ENCODE measurements at places on chromosomes 4 and X.

- no peak for DNase-seq
These were observed 34.3 kb downstream of the HMX1 start for GRCh38 chr4:8837181-8837841.

DNA sequence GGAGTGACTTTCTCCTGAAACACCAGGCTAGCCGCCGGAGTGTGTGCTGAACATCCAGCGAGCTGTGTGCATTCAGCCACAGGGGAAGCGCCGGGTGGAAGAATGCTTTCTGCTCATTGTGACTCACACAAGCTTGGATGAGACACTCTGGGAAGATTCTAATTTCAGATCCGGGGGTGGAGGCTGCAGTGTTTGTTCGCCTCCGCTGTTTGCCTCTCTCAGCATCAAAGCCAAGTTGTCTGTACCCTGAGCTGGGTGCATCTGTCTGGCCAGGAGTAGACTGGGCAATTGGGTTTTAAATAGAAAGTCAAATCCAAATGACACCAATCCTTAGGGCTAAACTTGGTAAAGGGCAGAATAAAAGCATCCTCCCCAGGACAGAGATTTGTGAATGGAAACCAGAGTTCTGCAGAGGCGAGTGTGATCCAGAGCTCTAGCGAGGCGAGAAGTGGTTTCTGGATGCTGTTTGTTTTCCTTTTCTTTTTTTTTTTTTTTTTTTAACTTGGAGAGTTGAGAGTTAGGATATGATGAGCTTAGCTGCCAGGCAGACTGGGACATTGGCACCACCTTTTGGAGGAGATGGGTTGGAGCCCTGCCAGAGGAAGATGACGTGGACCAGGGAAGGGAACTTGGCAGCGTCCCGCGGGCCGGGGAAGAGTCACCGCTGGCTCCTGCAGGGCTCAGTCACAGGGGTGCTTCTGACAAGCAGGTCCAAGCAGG lies 196.0 kb upstream of the PSAPL1 start:
- DNase-seq, result peak; percentile 90

GRCh38 chrX:134313418-134313817 lies 76.4 kb downstream of the CCDC160 start:
- no peak for DNase-seq

DNA sequence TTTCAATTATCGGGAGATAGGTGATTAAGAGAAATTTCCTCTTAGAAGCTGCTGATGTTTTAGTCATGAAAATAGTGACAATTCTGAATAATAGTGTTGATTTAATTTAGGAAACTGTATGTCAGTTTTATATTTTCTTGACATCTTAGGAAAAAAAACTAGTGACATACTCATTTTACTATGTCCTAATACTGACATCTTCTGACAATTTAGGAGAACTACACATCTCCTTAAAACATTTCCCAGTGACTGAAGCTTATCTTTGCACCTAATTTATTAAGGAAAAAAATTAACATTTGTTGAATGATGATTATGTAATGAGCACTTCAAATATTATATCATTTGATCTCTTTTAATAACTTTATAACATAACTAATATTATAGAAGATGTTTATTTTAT lies 42.0 kb upstream of the RBMXL3 start:
- DNase-seq, result peak; percentile 17

DNA sequence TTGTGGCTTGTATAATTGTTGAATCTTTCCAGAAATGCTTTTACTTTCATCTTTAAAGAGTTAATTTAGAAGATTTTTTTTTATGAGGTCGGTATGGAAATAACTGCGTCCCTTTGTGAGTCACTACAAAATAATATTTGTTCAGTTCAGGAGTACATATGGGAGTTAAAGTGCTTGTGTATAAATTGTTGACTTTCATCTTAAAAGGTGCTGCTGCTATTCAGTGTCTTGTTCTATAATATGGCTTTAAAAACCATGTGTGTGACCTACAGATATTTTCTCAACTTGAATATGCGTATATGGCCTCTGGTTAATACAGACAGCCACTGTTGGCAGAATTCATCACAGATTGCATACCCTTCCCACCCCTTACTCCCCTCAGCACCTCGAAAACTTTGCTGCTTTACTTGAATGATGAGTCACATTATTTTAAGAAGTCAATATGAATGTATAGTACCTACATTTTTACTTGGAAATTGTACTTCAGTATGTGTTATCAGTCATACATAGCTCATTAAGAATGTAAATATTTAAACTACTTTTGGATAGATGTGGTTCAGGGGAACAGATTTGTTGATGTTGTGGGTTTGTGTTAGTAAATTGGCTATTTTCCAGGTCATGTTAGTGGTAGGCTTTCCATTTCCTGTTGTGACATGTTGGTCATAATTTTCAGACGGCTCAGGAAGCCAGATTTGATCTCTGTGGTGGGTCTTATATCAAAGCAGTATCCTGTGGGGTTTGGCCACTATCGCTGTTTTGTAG lies 1.5 kb downstream of the CLCN3 start:
- DNase-seq, result peak; percentile 74

- no peak for DNase-seq
These were observed 703.3 kb upstream of the FRG1 start for GRCh38 chr4:189237340-189237739.

GRCh38 chr4:15063341-15063740 lies 61.1 kb downstream of the CPEB2 start:
- DNase-seq, result no peak

DNA sequence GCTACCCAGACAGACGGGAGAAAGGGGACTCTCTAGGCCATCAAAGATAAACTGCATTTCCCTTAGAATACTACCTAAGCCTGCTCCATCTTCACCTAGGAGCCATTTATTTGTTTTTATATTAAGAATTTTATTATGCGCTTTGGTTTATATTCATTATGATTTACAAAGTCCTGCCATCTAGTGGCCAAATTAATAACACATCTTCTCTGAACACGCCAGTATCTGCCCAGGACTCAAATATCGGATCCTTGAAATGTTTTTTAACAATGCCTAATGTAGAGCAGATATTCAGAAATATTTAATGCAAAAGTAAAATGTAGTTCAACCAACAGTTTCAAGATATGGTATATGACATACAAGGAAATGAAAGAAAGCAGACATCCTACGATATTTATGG lies 20.8 kb upstream of the PRPS2 start:
- no peak for DNase-seq

DNA sequence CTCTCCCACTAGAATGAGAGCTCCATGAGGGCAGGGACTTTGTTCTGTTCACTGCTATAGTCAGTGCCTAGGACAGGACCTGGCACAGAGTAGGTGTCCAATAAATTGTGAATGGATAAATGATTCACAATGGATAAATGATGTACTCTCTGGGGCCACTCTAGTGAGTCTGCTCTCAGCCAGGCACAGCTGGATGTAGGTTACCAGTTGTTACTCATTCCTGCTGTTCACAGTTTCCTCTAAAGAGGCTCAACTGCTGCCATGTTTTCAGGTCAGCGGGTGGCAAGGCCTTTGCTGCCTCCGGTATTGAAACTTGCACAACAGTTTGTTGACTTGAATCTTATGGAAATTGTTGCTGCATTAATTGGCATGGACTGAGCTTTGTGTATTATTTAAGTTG lies 99.1 kb downstream of the NHSL2 start:
- DNase-seq, result no peak

GRCh38 chrX:320126-320783 lies 1.7 kb upstream of the GTPBP6 start:
- DNase-seq, result no peak

- no peak for DNase-seq
These were observed 1.0 kb upstream of the GABRG1 start for GRCh38 chr4:46124773-46125413.

GRCh38 chrX:24113181-24113580 lies 36.3 kb upstream of the ZFX start:
- peak; percentile 16 for DNase-seq

DNA sequence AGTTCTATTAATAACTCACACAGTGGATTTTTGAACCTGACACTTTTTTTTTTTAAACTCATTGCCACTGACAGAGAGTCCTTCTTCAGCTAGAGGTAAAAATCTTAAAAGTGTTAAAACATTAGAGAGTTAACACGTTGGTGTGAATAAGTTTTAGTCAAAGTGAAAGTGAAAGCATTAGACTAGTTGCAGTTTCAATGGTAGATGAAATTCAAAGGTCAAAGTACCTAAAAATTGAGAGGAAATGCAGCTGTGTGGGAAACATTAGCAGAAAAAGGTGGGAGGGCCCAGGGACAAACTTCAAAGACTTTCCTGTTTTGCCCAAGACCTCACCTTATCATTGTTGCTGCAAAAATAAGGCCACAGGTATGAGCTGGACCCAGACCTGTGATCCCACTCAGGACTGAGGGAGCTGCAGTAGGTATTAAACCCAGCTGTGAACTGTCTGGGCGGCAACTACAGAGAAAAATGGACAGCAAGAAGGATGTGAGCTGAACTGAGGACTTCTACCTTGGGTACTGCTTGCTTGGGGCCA lies 17.6 kb upstream of the GABRA4 start:
- DNase-seq, result no peak

GRCh38 chrX:153734871-153735270 lies 10.2 kb downstream of the ABCD1 start:
- no peak for DNase-seq

DNA sequence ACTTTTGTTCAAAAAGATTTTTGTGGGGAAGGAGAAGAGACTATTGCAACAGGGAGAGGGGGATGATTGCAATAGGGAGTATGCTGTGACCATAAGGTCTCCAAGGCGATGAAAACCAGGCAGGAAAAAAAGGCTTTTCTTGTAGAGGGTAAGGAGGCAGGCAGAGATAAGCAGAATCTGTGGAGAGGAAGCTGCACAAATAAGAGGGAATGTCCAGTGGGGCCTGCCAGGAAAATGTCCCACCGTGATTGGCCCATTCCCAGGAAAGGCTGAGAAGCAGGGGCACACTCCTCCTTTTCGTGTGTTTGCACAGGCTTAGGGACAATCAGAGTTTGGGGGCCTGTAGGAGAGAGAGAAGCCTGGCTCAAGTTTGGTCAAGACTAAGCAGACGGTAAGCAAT lies 29.1 kb downstream of the SPACA5 start:
- no peak for DNase-seq

DNA sequence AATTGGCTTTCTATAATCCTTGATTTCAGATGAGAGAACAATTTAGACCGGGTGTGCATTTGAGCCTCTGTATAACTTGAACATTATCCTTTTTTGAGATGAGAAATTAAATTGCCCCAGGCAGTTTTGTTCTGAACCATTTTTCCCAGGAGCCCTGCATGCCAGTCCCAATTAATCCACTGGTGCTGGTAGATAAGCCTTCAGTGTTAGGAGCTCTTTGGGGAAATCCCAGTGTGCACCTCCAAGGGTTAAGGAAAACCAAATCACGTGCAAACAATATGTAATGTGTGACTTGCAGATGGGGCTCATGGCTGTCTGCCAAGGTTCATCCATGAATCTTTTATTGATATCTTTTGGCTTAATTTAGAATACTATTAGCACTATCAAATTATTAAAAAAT lies 43.2 kb downstream of the KIT start:
- no peak for DNase-seq

DNA sequence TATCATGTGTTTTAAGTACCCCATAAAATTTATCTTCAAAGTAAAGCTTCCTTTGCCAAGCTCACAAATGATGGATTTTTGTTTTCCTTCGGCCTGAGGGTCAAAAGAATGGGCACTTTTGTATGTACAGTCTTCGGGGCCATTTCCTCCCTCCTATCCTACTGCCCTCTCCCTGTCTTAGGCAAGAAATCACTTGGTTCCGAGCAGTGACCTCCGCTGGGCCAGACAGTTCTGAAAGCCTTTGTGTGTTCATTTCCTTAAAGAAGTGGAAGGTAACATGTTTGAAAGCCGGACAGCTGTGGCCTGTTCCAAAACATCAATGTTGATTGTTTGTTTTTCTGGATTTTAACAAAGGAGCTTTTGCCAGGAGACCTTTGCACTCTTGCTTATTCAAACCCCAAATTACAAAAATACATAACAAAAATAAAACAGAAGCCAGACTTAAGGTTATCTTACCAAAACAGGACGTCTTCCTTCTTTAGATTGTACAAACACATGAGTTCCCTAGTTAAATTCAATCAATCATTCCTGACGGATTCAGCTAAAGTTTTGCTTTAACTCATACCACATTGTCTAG lies 110.6 kb upstream of the LIMCH1 start:
- DNase-seq, result no peak

GRCh38 chr4:4457803-4458553 lies 71.1 kb downstream of the NSG1 start:
- peak; percentile 81 for DNase-seq

GRCh38 chr4:176805155-176805554 lies 12.4 kb upstream of the VEGFC start:
- peak; percentile 36 for DNase-seq

DNA sequence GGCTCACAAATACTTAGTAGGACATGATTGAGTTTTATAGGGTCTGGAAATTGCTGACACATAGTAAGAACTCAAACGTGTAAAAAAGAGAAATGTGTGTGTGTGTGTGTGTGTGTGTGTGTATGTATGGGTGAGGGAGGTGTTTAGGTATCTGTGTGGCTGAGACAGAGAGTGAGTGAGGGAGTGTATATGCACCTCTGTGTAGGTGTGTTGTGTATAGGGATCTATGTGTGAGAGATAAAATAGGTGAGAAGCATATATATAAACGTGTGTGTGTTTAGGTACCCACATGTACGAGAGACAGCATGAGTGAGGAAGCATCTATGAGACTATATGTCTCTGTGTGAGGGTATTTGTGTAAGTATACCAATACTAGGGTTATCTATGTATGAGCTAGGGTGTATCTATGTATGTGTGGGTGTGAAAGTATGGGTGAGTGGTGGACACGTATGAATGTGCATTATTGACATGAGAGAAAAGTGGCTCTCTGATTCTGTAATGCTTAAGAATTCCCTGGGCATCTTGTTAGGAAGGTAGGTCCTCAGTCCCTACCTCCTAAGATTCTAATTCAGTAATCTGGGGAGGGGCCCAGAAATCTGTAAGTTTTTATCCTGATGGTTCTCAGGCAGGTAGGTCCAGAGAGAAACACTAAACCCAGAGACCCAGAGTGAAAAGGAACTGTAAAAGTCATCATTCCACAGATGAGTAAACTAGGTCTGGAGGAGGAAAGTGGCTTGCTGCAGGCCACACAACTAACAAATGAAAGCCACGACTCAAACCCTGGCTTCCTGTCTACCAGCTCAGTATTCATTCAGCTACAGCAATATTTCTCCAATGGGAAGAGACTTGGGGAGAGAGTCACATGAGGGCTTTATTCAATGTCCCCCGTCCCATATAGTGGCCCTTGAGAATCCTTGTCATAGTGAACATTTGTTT lies 237.0 kb downstream of the IDS start:
- DNase-seq, result no peak

- DNase-seq, result no peak
These were observed 327.2 kb downstream of the NKX6-1 start for GRCh38 chr4:84171871-84172270.

GRCh38 chrX:139287155-139287924 lies 243.2 kb upstream of the F9 start:
- DNase-seq, result no peak

- DNase-seq, result no peak
These were observed 12.0 kb upstream of the RTL9 start for GRCh38 chrX:110346681-110347080.

DNA sequence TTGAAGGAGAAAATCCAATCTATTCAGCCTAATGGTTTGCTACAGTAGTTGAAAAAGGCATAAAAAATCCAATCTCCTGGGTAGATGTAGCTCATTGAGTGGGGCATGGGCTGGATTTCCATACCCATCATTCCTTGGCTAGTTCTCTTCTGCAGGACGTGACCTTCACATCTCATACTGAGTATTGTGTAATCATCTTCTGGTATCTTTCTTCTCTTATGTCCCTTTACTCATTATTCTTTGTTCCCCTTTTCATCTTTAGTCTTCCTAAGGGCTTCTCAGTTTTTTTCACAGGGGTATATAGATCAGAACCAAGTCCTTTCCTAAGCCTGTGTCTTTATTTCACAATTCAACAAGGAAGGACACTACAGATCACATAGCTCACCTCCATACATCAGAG lies 727.6 kb upstream of the MAGEB2 start:
- DNase-seq, result no peak

All from astrocyte (in vitro differentiated cells and primary cell).